Spinal cord (tissue), 10 donors: ENCODE measurements at places on chromosomes 2 and 18. TPM values are rescaled to one million over a fixed set of nuclear protein-coding genes. Genes with fewer than 3 reads are reported as not detected.

Gene GCG
- total RNA-seq, result not detected

- no peaks in the 10 kb centered on the region for H3K36me3 ChIP-seq
- H3K27me3 ChIP-seq, result peaks cover 3% of the 10 kb centered on the region
- peaks cover 13% of the 10 kb centered on the region for H3K4me1 ChIP-seq
- peak overlapping the region; percentile 91 for H3K27ac ChIP-seq
- peak; percentile 9 for DNase-seq
These were observed 793 bp downstream of the CNRIP1 start for GRCh38 chr2:68318914-68319397.

- no peak overlapping the region for H3K27ac ChIP-seq
- no peaks in the 10 kb centered on the region for H3K27me3 ChIP-seq
- no peak overlapping the region for H3K4me3 ChIP-seq
- no peaks in the 10 kb centered on the region for H3K4me1 ChIP-seq
- no peak for DNase-seq
These were observed 92.0 kb upstream of the GULP1 start for GRCh38 chr2:188199716-188200128.

Gene KCNIP3
- total RNA-seq, result 10.6 TPM

DNA sequence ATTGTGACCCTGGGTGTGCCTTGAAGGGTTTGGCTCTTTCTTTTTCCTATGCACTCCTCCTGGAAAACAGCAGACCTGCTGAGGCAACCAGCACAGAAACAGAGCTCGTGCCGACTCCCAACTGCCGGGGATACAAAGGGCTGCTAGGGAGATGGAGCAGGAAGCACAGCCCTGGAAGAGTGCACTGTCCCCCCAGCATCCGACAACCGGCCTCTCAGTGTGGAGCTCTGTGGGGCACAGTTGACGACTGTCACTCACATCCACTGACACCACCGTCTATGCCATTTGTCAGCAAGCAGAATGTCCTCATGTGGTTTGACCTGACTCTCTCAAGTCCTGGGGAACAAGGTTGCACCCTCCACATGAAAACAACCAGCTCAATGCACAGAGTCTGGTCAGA, 290.4 kb downstream of the TNS1 start:
- H3K36me3 ChIP-seq, result no peaks in the 10 kb centered on the region
- no peaks in the 10 kb centered on the region for H3K27me3 ChIP-seq
- H3K27ac ChIP-seq, result no peak overlapping the region

Gene ELOA2
- not detected for total RNA-seq

Gene SPR
- total RNA-seq, result 4.8 TPM

DNA sequence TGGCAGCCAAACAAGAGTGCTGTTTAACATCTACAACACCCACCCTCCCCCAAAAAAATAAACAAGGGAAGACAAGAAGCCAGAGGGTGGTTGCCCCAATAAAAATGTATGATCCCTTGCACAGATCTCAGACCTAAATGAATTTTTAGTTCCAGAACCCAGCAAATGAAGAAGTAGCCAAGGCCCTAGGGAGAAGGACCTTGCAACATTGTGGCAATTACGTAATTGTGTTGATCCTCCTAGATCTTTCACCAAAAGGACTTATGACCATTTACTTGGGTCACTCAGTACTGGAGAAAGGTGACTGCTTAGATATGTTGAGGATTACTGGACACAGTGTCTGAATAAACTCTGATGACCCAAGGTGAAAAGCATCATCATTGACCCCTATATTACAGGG, 1393.8 kb downstream of the LRP1B start:
- no peak for DNase-seq
- no peaks in the 10 kb centered on the region for H3K36me3 ChIP-seq
- no peaks in the 10 kb centered on the region for H3K4me1 ChIP-seq

Gene TUBB8B
- not detected for total RNA-seq
